Stimulated activated CD8-positive, alpha-beta memory T cell treated with anti-CD3 and anti-CD28 coated beads, Interleukin-2, amount 100 ng/mL, for 1 hour (primary cell): ENCODE measurements at places on chromosomes 5 and 9.

- DNase-seq, result no peak
Measured at GRCh38 chr9:121021301-121021700, 28.8 kb downstream of the C5 start.

DNA sequence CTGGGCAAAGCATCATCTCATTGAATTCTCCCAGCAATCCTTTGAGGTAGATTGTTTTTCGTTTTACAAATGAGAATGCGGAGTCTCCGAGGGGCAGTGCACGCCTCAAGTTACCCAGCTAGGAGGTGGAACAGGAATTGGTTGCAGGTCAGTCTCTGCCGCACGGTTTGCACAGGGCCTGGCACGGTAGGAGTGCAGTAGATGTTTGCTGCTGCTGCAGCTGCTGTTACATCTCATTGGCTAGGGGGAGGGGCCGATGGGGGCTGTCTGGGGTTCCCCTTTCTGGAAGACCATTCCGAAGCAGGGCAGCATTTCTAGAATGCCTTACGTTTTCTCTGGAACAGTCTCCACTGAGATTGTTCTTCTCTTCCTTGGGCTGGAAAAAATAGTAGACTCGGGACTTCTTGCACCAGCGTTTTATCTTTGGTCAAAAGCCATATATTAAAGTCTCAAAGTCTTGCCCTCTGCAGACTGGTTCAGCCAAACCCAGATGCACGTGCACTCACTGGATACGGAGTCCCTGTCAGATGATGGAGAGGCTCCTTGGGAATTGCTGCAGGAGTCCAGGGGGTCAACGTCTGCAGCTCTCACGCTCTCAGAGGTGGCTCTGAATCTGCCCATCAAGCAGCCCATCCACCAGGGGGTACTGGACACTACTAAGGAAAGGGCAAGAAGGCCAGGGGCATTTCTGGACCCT, 1.2 kb downstream of the USP20 start:
- DNase-seq, result peak; percentile 21

- no peak for DNase-seq
Measured at GRCh38 chr5:77418162-77418561, 74.0 kb downstream of the WDR41 start.

GRCh38 chr5:152124409-152125041, 199.9 kb upstream of the GLRA1 start:
- DNase-seq, result no peak

DNA sequence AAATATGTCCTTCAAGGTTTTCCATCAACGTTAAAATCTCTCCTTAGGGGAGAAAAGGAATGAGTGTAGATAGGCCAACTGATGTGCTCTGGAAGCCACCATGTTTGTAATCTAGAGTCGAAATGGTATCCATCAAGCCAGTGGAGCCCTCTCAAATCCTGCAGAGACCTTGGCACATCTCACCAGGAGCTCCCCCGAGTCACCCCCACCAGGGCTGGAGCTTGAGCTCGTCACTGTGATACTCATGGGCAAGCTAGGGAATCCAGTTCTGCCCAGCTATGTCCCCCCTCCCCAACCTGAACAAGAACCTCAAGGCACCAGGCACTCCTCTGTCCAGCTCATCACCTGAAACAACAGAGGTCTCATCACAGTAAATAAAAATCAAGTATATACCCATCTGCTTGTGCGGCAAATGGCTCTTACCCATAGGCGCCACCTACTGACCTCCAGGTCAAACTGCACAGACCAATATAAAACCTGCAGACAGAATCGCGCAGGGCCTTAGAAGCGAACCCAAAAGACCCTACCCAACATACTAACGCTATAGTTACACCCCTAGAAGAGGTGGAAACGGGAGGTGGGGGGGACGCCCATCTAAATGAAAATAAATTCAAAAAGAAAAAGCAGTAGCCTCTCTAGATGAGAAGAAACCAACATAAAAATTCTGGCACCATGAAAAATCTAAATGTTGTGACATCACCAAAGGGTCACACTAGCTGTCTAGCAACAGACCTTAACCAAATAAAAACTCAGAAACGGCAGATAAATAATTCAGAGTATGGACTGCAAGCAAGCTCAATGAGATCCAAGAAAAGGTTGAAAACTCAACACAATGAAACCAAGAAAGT, 75.0 kb downstream of the TTC39B start:
- DNase-seq, result no peak

DNA sequence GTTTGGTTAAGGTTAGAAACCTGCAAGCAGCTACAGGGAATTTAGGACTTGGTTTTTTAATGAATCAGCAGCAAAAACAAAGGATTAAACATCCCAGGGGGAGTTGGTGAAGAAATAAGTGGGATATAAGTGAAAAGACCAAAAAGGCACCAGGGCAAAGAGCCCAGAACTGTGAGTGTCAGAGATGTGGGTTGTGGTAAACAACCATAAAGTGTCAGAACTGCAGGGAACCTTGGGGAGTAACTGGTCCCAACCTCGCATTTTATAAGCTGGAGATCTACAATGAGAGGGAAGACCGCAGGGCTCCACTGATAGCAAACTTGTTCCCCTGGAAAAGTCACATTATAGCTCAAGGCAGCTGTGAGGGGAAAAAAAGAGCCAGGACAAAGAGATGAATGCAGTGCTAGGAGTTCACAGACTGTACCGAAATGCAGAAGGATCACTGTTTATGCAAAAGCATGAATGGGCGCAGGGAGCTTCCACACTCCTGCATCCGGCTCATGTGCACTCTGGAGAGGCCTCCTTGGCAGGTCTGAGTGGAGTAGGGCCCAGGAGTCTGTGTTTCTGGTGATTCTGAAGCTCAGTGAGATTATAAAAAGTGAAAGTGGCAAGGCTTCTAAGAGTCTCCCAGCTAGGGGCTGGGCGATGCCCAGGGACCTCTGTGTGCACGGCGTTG, 156.3 kb downstream of the GOLPH3 start:
- no peak for DNase-seq

GRCh38 chr9:120936011-120936763, 9.6 kb upstream of the TRAF1 start:
- peak; percentile 74 for DNase-seq

GRCh38 chr5:80213466-80213865, 42.4 kb downstream of the SERINC5 start:
- DNase-seq, result no peak

- DNase-seq, result no peak
Measured at GRCh38 chr5:2375757-2376250, 375.7 kb downstream of the IRX2 start.
